ENCODE measurements at places on chromosomes 2 and 18. TPM values are rescaled to one million over a fixed set of nuclear protein-coding genes. Genes with fewer than 3 reads are reported as not detected.

The HTR2B gene
- total RNA-seq, result 2.2 TPM

The NAT8 gene
- total RNA-seq, result 8.5 TPM

The OTOF gene
- not detected for total RNA-seq

The ZAP70 gene
- total RNA-seq, result 28.7 TPM

The SLC4A5 gene
- total RNA-seq, result 2.6 TPM

The CCDC148 gene
- total RNA-seq, result not detected

The TTC21B gene
- 40.5 TPM for total RNA-seq

The TRIM54 gene
- total RNA-seq, result not detected

The CRACDL gene
- 36.5 TPM for total RNA-seq

The ZNF804A gene
- total RNA-seq, result 1.1 TPM

The LRATD1 gene
- 64.6 TPM for total RNA-seq

The WDSUB1 gene
- total RNA-seq, result 4.0 TPM

The TGFA gene
- 33.8 TPM for total RNA-seq

The PIK3C3 gene
- 41.2 TPM for total RNA-seq

The GPAT2 gene
- 0.67 TPM for total RNA-seq

The AMER3 gene
- total RNA-seq, result 0.13 TPM

The ZNF521 gene
- 4.2 TPM for total RNA-seq

The SLC9A4 gene
- total RNA-seq, result not detected

The ASB18 gene
- total RNA-seq, result not detected

The LMAN1 gene
- 61.1 TPM for total RNA-seq

The FASTKD2 gene
- 28.3 TPM for total RNA-seq

The MC5R gene
- total RNA-seq, result not detected

The ERFE gene
- total RNA-seq, result not detected

The TET3 gene
- total RNA-seq, result 18.2 TPM

The GALNT14 gene
- total RNA-seq, result 13.3 TPM

The GALR1 gene
- not detected for total RNA-seq

Measured in Peyer's patch (tissue), 4 donors.